ENCODE measurements at places on chromosomes 7 and 10.

- no peak for DNase-seq
Measured at GRCh38 chr10:44938956-44939355, 20.6 kb upstream of the RASSF4 start.

DNA sequence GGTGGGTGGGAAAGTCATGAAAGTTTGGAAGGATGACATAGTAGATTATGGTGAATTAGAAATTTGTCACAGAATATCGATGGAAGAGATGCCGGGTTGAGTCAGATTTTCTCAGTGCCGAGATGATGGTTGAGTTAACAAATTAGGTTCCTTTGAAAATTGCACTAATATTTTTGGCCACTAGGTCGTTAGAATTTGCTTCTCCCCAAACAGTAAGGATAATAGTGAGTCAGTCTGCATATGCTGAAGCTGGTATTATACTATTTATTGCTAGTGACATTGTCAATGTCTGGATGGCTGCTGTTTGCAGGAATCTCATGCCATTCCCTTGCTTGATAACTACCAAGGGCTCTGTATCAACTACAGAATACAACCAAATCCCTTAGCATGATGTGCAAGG is 37.7 kb upstream of the MINDY3 start:
- no peak for DNase-seq

DNA sequence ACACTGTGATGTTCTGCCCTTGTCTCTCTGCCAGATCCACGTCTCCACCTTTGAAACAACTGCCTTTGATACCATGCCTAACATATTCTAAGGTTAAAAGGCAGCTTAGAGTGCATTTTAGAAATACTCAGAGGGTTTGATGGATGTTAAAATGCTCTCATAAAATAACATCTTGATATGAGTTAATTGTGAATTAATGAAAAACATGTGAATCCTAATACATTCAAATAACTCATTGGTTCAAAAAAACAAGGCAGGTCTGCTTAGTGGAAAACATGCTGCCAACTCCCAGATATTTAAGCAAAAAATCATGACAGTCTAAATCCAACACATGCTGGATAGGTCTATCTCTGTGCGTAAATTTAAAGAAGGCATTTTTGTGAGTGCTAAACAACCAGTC is 291.8 kb downstream of the AHR start:
- no peak for DNase-seq

GRCh38 chr7:94778711-94779459 is 123.0 kb upstream of the SGCE start:
- DNase-seq: no peak
